Right renal pelvis (tissue), 4 donors: ENCODE measurements at places on chromosomes 16 and 17.
A peak's percentile ranks its signal among the peaks of the same experiment; 100 is the strongest.

- no peak for DNase-seq
Measured at GRCh38 chr16:58451945-58452401, 48.0 kb upstream of the NDRG4 start.

GRCh38 chr17:31697838-31698237 is 161.2 kb downstream of the COPRS start:
- DNase-seq, result no peak

GRCh38 chr17:43212641-43213490 is 1.2 kb downstream of the TMEM106A start:
- no peak for DNase-seq

DNA sequence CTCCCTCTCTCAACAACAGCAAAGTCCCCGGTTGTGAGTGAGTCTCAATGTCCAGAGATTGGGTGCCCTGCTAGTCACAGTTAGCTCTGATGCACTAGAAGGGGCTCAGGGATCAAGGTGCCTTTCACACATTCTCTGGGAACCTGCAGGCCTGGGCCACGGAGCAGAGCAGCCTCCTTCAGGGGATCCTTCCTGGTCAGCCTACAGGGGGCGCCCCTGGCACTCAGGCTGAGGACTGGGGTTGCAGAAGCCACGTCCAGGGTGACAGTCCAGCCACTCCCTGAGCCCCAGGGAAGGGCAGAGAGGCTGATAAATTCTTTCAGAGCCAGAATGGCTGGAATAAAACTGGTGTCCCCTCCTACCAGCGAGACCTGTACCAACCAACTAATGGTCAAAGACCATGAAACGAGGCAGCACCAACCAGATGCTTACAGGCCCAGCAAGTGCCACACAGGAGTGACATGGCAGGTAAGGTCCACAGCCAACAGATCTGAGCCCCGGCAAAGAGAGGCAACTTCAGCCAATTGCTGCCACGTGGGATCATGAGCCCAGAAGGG is 43.5 kb downstream of the ST3GAL2 start:
- DNase-seq, result no peak

DNA sequence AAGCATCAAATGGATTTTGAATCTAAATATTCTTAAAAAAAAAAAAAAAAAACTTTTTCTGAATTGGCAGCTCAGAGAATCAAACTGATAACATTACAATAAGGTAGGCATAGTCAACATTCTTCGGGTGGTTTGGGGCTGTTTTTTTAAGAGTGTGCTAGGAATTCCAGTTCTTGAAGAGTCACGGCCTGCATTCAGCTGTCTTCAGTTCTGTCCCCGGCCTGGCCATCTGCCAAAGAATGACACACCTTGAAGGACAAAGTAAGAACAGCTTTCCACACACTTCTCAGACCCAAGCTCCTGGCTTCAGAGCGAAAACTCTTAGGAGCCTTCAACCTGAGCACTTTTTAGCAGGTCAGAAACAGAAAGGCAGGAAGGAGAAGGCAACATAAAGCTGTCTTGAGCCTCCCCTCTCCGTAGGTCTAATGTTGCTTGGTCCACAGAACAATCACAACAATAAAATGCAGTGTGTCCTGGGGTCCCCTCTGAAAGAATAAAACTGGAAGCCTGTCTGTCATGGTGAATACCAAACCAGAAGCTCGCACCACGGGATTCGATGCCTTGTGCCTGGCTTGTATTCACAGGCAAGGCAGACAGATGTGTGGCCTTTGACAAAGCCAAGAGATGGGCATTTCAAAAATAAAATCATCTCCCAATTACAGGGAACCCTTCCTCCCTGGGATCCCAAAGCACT is 524.4 kb upstream of the ZFHX3 start:
- DNase-seq, result peak; percentile 31

DNA sequence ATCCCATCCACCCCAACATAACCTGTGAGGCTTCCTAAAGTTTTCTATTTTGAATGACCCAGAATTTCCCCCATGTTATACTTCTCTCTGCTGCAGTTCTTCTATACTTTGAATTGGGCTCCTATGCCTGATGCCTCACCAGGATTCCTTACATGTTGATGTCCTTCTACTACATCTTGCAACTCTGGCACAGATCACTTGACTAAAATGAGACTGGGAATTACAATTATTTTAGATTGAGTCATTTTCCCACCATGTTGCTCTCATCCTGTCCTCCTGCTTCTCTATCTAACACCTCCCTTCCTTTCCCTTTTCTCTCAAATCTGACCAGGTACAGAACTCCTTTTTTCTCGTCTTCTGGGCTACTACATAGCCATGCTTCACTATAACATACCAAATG is 314.0 kb upstream of the KCNJ16 start:
- DNase-seq, result no peak

GRCh38 chr17:28509789-28510188 is 3.6 kb downstream of the FOXN1 start:
- DNase-seq, result no peak

DNA sequence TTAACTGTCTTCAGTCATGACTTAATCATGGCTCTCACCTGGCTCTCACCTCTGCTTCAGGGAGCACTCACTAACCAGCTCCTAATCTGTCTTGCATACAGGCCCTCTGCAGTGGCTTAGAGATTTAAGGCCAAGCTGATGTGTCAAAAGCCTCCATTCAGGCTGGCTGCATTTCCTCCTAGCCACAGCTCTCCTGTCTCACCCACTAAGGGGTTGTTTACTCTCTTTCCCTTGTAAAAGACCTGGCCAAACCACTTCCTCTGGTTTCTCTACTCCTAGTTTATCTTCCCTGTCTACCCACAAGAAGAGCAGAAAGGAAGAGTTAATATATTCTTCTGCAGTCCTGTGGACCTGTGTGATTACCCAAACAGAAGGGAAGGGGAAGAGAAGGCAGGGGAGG is 9.3 kb upstream of the ASIC2 start:
- no peak for DNase-seq

- no peak for DNase-seq
Measured at GRCh38 chr17:15466131-15466530, 1.3 kb downstream of the CDRT4 start.

DNA sequence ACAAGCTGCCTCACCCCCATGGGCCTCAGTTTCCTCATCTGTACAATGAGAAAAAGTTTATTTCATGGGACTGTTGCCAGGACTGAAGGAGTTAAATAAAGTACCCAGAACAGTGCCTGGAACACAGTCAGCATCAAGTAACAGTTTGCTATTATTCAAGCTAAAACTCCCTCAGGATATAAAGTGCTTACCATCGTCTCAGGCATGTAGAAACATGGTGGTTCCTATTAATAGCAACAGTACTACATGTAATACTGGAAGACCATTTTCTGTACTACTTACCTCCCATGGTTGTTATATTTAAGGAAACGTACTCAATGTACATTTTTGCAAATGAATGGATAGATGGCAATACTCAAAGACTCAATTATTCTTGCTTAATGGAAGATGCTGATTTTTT is 93.4 kb downstream of the NCOR1 start:
- DNase-seq, result no peak

DNA sequence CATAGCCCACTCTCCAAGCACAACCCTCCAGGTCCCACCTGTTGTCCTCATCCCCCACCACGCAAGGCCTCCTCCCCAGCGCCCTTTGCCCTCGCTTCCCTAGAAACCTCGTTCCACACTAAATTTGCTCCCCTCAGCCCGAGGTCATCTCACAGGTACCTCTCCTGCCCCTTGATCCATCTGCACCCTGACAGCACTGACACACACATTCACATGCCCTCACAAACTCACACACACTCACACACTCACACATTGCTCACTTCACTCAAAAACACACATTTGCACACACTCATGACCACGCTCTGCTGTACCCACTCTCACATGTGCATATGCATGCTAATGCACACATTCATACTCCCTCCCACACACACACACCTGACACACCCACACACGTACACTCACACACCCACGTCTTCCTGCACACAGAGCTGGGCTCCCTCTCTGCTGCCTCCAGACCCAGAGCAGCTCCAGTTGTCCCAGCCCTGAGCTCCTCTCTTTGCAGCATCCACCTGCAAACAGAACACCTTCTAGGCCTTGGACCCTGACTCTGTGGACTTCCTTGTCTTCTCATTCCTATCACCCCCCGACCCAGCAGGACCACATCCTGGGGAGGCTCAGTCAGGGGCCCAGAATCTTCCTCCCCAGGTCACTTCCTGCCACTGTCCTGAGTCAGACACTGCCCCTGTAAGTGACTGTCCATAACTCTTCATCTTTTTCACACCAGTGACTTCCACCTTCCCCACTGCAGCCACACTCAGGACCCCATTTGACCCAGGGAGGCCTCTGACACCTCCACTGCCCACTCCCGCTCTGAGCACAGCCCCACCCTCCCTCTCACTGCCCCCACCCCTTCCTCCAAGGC is 4.9 kb downstream of the ASGR2 start:
- no peak for DNase-seq

GRCh38 chr16:1492082-1492922 is 858 bp upstream of the TELO2 start:
- DNase-seq, result no peak
